ENCODE measurements at places on chromosomes 1 and 21.

DNA sequence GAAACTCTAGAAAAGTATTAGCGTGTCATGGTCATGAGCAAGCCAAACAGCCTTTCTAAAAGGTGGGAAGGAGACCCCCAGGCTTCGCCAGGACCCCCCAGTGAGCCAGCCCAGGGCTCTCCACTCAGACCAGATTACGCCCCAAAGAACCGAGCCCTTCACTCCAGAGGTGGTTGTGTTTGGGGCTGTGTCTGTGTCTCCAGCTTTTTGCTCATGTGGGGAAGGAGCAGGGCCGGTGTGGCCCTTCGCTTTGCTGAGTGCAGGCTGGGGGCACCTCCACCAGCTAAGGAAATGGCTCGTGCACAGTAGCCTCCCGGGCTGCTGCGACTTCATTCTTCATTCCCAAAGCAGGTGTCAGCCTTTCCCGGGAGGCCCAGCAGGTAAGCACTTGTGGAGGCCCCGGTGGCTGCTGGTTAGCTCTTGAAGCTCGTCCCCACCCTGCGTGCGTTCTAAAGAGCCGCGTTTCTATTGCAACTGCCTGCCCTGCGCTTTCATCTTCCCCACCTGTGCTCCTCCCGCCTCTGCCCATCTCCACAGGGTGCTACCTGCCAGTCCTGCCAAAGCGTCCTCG is 531 bp downstream of the TSPEAR start:
- no peak for DNase-seq

- DNase-seq = no peak
Observed at GRCh38 chr1:156438278-156438987, 62.1 kb downstream of the MEF2D start.

- no peak for DNase-seq
Observed at GRCh38 chr1:15775706-15776105, 17.1 kb downstream of the FBLIM1 start.

GRCh38 chr1:88744142-88744541 is 60.1 kb downstream of the PKN2 start:
- no peak for DNase-seq

- DNase-seq = no peak
Observed at GRCh38 chr1:173573596-173573995, 29.3 kb downstream of the SLC9C2 start.

DNA sequence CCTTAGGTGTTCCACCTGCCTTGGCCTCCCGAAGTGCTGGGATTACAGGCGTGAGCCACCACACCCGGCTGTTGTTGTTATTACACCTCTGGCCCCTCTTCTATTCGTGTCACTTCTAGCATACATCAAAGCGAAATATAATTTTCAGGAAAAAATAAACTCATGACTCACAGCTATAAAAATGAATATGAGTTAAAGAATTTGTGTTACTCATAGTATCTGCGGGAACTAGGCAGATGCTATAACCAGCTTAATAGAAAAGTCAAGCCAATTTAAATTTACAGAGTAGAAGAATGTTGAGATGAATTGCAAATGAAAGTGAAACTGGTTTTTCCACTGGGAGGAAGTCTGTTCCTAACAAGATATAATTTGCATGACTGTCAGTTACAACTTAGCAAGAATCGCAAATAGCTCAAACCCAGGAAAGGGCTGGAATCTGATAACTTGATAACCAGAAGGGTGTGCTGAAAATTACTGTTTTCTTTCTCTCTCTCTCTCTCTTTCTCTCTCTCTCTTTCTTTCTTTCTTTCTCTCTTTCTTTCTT is 11.2 kb downstream of the OR2W3 start:
- DNase-seq = no peak

- DNase-seq = no peak
Observed at GRCh38 chr1:54191525-54191924, 8.3 kb downstream of the CYB5RL start.

DNA sequence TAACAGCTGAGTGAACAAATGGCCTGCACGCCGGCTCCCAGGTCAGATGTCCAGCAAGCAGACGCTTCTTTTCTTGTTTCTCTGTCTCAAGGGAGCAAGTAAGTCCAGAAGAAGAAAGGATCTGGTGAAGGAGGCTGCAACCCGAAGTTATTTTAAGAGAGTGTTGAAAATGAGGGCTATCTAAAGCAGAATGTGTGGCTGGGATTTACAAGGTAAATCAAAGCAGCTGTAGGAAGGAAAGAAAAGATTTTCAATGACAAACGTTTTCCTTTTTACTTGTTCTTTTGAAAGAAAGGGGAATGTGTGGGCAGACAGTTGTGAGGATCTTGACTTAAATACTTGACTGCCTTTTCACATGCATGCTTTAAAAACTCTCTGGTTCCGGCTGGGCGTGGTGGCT is 311.5 kb downstream of the KIF26B start:
- DNase-seq = no peak

- DNase-seq = no peak
Observed at GRCh38 chr1:60283690-60284089, 210.1 kb upstream of the C1orf87 start.

GRCh38 chr1:73947009-73947408 is 251.0 kb downstream of the LRRIQ3 start:
- no peak for DNase-seq

GRCh38 chr1:200861937-200862647 is 10.7 kb upstream of the GPR25 start:
- no peak for DNase-seq

DNA sequence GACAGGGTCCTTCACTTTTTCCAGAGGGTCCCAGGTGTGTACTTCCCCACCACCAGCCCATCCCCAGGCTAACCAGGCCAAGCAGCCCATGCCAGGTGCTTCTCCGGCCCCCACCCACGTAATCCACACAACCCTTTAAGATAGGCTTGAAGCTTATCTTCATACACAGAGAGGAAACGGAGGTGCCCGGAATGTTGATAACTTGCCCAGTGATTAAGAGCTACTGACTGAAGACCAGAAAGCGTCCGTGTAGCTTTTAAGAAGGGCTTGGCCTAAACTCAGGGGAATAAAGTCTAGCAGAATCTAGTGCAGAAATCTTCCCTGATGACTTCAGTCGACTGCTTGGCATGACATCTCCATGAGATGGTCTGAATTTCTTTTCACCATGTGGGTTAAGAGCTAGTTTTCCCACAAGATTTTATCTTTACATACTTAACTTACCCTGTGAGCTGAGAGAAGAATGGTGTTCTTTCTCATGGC is 138.7 kb downstream of the GALNT2 start:
- DNase-seq = no peak
